ENCODE measurements at places on chromosomes 3 and 15.

- no peak for DNase-seq
These were observed 173.6 kb upstream of the PFN2 start for GRCh38 chr3:150144191-150144708.

GRCh38 chr3:145882436-145882835, 278.5 kb downstream of the PLOD2 start:
- peak; percentile 38 for DNase-seq

- DNase-seq: no peak
These were observed 50.2 kb downstream of the CHDH start for GRCh38 chr3:53795789-53796560.

GRCh38 chr3:177330779-177331178, 133.5 kb upstream of the TBL1XR1 start:
- DNase-seq: no peak

DNA sequence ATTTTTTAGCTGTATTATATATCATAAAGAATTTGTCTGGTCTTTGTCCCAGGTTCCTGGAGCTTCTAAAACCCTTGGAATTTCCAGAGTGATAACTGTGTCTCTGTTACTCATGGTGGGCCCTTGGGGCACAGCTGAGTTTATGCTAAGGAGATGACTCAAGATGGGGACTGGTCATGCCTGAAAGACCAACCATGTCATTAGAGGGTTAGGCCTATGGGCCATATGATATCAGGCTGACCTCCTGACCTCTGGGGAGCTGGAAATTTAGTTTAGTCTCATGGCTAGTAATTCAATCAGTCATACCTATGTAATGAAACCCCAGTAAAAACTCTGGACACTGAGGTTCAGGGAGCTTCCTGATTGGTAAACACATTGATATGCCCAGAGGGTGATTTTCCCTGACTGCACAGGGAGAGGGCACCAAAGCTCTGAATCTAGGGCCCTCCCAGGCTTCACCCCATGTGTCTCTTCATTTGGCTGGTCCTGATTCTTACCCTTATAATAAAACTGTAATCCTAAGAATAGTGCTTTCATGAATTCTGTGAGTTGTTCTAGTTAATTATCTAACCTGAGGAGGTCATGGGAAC, 69.6 kb downstream of the EEFSEC start:
- DNase-seq: no peak

DNA sequence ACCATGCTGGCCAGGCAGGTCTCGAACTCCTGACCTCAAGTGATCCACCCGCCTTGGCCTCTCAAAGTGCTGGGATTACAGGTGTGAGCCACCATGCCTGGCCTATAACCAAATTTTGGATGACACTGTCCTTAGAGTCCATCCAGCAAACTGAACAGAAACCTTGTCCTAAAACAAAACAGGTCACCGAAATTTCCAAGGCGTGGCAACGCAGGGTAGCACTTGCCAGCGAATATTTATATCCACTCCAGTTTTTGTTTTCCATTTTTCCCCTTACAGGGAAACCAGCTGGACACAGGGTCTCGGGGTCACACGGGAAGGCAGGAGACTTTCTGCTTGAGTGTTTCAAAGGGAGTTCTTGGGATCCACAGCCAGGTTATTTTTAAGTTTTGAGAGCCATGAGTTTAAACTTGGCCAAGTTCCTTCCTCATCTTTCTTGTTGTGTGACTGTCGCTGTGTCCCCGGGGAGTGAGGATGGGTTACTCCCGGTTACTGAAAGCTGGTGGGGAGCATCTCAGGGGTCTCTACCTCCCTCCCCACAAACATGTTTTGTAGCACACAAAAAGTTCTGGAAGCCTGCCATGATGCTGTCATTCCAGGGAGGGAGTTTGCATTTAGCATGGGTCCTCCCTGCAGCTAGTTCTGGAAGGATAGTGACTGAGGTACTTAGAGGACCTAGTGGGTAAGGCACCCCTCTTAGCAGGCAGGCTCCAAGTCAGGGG, 12.6 kb downstream of the LIMD1 start:
- DNase-seq: no peak

GRCh38 chr3:29099775-29100174, 181.1 kb upstream of the RBMS3 start:
- DNase-seq: peak; percentile 1

GRCh38 chr15:33768670-33769190, 199.6 kb upstream of the CHRM5 start:
- DNase-seq: no peak

- DNase-seq: no peak
These were observed 81.2 kb upstream of the THBS1 start for GRCh38 chr15:39499681-39500080.

- no peak for DNase-seq
These were observed 53.6 kb upstream of the AP4E1 start for GRCh38 chr15:50854601-50855490.

- DNase-seq: peak; percentile 81
These were observed 549.4 kb upstream of the MDFIC2 start for GRCh38 chr3:70861855-70862254.

DNA sequence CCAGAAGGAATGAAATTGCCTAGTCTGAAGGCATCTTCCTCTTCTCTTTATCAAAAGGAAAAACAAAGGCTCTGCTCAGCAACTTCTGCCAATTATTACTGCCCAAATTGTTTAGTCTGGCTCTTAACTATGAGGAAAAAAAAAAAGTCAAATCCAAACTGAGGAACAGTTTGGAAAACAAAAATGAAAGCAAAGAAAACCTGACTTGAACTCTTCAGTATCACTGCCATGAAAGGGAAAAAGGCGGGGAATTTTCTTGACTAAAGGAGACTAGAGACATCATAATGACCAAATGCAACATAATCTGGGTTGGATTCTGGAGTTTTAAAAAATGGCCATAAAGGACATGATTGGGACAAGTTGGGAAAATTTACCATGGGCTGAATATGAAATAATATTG, 156.3 kb downstream of the STT3B start:
- no peak for DNase-seq

- peak; percentile 78 for DNase-seq
These were observed 141.3 kb upstream of the CCDC54 start for GRCh38 chr3:107235928-107236315.

GRCh38 chr15:60989696-60990095, 239.4 kb downstream of the RORA start:
- no peak for DNase-seq

DNA sequence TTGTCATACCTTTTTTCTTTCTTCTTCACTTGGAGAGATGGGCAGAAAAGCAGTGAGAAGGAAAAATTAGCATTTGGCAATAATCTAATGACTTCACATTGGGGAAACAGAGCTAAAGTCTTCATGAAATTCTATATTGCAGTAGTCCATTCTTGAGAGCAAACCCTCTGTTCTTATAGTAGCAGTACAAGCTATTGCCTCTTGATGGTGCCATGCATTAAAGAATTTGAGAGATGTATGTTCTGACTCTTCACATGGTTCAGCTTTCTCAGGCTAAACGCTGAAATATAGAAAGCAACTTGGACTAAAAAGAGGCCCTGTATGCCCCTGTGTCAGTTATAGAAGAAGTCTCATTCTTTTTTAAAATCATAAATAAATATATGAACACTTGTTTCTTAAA, 36.0 kb downstream of the PHLDB2 start:
- DNase-seq: peak; percentile 47

DNA sequence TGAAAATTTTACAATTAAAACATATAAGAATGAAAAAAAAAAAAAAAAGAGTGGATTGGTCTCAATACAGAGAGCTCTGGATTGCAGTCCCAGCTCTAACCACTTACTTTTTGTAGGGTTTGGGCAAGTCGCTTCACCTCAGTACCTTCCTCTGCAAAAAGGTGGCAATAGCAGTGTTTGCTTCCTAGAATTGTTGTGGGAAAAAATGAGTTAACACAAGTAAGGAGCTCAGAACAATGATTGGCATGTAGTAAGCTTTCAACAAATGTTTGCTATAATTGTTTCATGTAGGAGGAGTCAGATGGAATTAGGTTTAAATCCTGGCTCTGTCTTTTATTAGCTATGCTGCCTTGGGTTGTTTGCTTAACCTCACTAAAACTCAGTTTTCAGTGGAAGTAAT, 425.2 kb upstream of the TBL1XR1 start:
- DNase-seq: no peak

DNA sequence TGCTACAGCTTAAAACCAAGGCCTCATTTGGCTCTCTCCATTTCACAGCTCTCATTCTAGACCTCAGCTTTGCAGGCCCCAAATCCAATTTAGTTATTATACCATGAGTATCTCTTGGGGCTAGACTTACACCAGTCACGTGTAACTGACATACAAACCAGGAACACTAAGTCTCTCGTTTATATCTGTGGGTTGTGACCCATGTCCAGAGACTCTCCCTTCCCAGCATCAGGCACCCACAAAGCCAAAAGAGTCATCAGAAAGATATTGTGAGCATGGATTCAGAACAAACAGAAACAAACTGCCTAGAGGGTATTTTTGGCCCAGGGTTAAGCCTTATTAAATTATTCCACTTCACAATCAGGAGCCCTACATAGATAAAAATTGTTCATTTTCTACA, 5.6 kb upstream of the CCDC13 start:
- no peak for DNase-seq

DNA sequence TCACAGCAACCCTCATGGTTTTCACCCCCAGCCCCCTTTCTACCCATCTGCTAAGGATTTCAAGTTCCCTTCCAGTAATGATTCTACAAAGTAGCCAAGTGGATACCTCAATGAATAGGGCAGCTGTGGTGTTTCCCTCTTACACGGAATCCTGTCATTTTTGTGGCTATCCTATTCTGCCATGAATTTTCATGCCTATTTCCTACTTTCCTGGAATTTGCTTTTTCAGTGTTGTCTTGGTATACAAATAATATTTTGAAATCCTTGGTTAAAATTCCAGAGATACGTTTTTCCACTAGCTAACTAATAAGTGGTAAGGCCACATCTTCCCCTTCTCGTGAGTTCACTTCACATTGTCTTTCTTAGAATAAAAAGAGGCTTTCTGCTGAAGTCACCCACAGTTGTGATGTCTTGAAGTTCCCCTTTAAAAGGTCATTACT, 7.5 kb downstream of the ADPRH start:
- DNase-seq: no peak

- no peak for DNase-seq
These were observed 93.6 kb upstream of the OSTN start for GRCh38 chr3:191105418-191105817.

DNA sequence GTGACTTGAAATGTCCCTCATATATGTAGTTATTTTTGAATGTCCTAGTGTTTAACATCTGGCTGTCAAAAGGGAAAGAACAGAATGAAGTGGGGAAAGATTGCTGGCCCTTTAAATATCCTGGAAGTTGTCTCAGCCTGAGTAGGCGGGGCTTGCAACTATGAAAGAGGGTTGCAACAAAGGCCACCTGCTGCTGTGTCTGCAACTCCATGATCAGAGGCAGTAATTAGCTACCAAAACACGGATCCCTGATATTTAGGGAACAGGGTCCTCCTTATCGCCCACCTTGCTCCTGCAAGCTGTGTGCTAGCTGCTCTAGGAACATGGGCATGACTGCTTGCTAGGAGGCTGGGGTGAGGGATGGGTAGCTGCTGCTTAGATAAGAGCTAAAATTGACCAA, 100.2 kb upstream of the CFAP20DC start:
- DNase-seq: no peak

DNA sequence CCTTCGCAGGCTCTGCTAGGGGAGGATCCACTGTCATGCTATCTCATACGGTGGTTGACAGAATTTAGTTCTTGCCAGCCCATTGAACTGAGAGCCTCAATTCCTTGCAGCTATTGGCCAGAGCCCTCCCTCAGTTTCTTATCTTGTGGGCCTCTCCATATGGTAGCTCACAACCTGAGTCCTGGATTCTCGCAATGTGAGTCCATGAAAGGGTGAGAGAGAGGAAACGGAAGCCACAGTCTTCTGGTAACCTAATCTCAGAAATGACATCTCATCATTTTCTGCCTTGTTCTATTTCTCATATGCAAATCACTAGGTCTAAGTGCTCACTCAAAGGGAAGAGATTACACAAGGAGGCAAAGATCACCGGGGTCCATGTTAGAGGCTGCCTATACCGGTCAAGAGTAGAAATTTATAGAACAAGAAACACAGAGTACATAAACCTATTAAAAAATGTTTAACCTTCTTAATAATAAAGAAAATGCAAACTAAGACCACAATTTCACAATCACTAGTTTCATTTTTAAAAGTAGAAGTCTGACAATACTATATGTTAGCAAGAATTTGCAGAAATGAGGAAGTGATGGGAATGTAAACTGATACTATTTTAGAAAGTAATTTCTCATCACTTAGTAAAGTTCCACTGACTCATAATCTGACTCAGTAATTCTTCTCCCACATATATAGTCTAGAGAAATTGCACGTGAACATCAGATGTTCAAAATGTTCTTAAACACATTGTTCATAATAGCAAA, 378.4 kb upstream of the AGTR1 start:
- peak; percentile 29 for DNase-seq

DNA sequence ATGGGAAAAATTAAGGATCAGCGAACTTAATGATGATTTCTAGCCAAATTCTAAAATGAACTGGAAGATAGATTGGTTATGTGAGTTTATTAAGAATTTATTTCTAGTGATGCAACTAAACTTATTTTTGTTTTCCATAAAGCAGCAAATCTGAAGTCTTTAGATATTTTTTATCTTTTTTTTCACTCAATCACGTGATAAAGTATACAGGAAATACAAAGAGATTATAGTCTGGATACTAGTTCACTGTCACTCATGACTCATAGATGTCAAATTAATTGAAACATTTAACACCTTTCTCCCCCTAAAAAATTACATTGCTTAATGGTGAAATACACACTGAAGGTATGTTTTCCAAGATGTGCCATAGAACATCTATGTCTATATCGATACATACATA, 416.9 kb downstream of the TUSC7 start:
- no peak for DNase-seq

GRCh38 chr3:61110576-61110975, 140.7 kb downstream of the FHIT start:
- no peak for DNase-seq

GRCh38 chr3:17740721-17741141, 1.7 kb downstream of the TBC1D5 start:
- DNase-seq: peak; percentile 13

- DNase-seq: no peak
These were observed 24.1 kb downstream of the ACAD9 start for GRCh38 chr3:128903501-128903900.

- no peak for DNase-seq
These were observed 39.5 kb upstream of the GOLGA8J start for GRCh38 chr15:30043211-30043655.

- no peak for DNase-seq
These were observed 211.7 kb downstream of the GABRB3 start for GRCh38 chr15:26561130-26561529.

DNA sequence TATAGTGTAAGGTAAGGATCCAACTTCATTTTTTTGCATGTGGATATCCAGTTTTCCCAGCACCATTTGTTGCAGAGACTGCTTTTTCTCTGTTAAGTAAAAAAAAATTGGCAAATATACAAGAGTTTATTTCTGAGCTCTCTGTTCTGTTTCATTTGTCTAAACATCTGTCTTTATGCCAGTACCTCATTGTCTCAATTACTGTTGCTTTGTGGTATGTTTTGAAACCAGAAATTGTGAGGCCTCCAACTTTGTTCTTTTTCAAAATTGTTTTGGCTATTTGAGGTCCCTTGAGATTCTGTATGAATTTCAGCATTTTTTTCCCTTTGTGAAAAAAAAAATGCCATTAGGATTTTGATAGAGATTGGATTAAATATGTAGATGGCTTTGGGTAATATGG, 150.5 kb downstream of the MINAR1 start:
- no peak for DNase-seq

- DNase-seq: peak; percentile 76
These were observed 5.6 kb upstream of the FEM1B start for GRCh38 chr15:68271854-68272471.
